Lung (tissue), 17 donors: ENCODE measurements at places on chromosomes 3 and 15.

GRCh38 chr3:158737976-158738615, 5.8 kb upstream of the RARRES1 start:
- no peak for DNase-seq

DNA sequence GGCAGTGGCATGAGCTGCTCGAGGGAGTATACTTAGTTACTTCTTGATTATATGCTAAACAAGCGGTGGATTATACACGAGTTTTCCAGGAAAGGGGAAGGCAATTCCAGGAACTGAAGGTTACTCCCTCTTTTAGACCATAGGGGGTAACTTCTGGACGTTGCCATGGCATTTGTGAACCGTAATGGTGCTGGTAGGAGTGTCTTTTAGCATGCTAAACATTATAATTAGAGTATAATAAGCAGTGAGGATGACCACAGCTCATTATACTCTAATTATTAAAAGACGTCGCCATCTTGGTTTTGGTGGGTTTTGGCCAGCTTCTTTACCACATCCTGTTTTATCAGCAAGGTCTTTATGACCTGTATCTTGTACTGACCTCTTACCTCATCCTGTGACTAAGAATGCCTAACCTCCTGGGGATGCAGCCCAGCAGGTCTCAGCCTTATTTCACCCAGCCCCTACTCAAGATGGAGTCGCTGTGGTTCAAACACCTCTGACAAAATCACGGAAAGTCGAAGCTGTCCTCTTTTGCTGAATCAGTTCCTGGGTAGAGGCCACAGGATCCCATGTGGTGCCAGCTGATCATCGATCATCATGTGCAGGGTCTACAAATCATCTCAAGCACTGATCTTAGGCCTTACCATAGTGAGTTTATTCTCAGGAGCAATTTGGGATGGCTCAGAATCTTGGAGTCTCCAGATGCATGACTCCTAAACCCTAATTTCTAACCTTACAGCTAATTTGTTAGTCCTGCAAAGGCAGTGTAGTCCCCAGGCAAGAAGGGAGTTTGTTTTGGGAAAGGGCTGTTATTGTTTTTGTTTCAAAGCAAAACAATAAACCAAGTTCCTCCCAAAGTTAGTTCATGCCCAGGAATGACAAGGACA, 149.1 kb downstream of the TJP1 start:
- no peak for DNase-seq

DNA sequence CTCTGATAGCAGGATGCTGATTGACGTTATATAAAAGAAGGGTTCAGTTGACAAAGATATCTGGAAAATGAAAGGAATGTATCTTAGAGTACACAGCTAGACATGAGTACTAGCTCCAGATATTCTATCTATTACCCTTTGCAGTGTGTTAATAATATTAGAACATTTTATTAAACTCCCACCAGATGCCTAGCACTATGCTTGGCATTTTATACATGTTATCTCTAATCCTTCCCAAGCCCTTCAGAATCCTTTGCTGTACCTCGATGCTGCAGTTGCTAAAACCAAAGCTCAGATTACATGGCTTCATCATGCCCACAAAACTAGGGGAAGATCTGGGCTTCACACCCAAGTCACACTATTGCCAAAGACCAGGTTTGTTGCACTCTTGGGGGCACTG, 350.1 kb upstream of the AZI2 start:
- DNase-seq, result no peak

GRCh38 chr15:57329582-57330367, 46.5 kb upstream of the CGNL1 start:
- DNase-seq, result no peak

- peak; percentile 80 for DNase-seq
These were observed 215.5 kb upstream of the KCNMB2 start for GRCh38 chr3:178320456-178321351.

DNA sequence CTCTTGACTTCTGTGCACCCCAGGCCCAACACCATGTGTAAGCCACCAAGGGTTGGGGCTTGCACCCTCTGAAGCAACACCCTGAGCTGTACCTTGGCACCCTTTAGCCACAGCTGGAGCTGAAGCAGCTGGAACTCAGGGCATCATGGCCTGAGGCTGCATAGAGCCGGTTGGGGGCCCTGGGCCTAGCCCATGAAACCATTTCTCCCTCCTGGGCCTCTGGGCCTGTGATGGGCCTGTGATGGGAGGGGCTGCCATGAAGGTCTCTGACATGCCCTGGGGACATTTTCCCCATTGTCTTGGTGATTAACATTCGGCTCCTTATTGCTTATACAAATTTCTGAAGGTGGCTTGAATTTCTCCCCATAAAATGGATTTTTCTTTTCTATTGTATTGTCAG, 22.4 kb upstream of the ADAMTSL3 start:
- DNase-seq, result no peak

DNA sequence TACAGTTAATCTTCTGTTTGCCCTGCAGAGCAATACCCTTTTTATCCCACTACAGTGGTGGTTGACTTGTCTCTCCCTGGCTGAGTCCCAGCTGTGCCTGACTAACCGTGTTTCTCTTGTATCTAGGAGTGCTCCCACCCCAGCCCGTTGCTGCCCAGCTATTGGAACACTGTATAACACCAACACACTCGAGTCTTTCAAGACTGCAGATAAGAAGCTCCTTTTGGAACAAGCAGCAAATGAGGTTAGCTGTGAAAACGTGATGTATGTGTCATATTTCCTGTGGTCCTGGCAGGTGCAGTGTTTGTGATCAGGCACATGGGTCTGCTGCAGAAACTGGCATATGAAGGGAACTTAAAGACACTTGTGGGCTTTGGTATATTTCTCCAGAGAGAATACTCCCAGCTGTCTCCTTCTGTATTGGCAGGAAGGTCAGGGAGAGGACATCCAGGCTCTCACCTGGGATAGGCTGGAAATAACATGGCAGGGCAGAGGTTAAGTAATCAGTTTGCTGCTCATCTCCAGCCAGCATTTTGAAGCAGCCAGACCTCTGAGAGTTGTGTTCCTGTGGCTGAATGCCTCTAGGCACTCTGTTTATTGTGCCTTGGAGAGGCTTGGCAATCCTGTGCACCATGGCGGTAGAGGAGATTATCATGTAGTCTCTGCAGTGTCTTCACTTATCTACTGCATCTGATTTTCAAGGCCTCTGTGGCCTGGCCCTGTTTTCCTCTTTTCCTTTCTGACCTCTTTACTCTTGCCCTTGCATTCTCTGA, 34.8 kb downstream of the ATG7 start:
- DNase-seq, result no peak

GRCh38 chr3:55243678-55244077, 243.4 kb downstream of the WNT5A start:
- DNase-seq, result no peak

DNA sequence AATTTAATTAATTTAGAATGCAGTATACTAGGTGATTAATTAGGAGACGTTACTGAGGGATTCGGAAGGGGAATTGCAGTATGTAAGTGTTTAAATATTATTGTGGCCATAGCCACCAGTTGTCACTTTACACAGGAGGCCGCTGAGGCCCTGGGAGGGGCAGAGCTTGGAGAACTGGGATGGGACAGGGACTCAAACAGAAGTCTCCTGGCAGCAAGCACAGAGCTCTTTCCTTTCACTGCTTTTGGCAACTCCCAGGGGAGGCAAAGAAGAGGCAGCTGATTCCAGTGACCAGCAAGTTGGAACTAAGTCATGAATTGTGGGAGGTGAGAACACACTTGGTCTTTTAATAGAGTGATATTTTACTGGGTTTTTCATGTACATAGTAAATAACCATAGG, 248.6 kb downstream of the RPLP1 start:
- no peak for DNase-seq

DNA sequence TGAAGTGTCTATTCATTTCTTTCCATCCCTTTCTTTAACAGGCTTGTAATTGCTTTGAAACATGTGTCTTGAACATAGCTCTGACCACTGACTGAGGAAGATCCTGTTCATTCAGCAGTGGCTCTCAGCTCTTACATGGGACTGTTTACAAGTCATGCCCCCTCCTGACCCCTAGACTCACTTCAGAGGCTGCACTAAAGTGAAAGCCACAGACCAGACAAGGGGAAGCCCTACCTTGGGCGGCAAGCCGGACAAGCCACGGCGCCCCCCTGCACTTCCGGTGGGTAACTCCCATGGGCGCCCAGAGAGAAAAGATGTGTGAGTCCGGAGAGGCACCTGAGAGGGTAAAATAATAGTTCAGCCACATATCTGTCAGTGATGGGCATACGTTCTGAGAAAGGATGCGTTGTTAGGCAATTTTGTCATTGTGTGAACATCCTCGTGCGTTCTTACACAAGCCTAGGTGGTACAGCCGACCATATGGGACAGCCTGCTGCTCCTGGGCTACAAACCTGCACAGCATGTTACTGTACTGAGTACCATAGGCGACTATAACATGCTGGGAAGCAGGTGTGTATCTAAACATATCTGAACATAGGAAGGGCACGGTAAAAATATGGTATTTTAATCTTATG, 116.2 kb downstream of the CHSY1 start:
- no peak for DNase-seq

DNA sequence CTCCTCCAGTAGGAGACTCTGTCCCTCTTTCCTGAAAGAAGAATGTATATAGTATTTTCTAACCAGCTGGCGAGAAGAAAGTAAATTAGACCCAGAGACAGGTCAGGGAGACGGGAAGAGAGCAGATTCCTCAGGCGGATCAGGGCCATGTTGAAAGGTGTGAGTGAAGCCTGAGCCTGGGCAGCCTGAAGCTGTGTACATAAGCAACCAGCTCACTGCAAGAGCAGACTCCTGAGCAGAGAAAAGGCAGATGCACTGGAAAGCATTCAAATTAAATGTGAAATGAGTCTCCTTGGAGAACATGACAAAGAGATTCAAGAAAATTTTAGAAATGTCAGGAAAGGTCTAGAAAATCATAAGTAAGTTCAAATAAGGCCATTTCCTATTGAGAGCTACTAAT, 165.8 kb downstream of the GOLIM4 start:
- DNase-seq, result no peak

- peak; percentile 53 for DNase-seq
These were observed 69.8 kb upstream of the GRM7 start for GRCh38 chr3:6791161-6791560.

- no peak for DNase-seq
These were observed 5.7 kb downstream of the VGLL4 start for GRCh38 chr3:11637901-11638458.

DNA sequence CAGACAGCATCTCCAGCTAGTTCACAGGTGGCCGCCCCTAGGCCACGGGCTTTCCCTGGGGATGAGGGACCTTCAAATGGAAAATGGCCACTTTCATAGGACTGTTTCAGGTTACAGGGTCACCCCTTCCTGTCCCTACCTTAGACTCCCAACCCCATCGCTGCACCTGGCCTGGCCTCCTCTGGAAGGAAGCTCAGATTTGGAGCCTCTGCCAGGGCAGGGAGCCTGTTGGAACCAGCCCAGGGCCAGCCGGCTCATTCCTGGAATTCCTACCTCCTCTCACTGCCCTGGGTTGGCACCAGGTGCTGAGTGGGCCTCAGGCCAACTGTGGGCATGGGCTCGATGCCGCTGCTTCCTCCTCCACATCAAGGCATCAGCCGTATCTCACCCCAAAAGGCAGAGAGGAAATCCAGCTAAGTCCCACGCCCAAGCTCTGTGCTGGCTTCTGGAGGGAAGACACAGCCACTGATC, 42.2 kb downstream of the KLHL25 start:
- DNase-seq, result no peak
